ENCODE measurements at places on chromosomes 12 and 14. TPM values are rescaled to one million over a fixed set of nuclear protein-coding genes. Genes with fewer than 3 reads are reported as not detected.

- no peak for DNase-seq
Observed at GRCh38 chr14:70828188-70828587, 18.9 kb upstream of the MAP3K9 start.

GRCh38 chr14:53953002-53953827, 3.4 kb downstream of the BMP4 start:
- DNase-seq, result peak; percentile 96

DNA sequence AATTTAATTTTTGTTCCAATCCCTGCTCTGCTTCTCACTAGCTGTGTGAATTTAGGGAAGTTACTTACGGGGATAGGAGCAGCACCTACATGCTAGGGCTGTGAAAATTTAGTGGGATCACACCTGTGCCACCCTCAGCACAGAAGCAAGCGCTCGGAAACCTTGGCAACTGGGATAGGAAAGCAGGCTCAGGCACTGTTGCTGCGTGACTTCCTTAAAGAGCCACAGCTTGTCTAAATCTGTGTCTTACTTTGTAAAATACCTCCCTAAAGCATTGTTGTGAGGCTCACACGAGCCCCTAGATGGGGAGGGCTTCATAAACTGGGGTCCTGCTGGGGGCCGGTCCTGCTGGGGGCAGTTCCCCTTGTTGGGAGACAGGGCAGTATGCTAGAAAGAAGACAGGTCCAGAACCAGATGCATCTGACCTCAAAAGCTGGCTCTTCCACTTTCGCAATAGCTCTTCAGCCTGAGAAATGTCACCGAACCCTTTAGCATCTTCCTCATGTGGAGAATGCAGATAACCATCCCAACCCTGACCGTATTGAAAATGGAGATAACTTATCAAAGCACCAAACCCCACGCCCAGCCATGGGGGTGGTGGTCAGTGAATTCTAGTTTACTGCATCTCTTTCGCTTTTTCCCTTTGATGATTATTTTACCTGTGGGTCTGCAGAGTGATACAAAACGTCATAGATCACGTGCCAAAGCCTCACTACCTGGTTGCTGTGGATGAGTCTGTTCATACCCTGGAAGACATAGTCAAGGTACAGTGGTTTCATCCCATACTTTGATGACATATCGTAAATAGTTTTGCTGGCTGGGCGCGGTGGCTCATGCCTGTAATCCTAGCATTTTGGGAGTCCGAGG, 54.1 kb downstream of the AK7 start:
- DNase-seq, result no peak

DNA sequence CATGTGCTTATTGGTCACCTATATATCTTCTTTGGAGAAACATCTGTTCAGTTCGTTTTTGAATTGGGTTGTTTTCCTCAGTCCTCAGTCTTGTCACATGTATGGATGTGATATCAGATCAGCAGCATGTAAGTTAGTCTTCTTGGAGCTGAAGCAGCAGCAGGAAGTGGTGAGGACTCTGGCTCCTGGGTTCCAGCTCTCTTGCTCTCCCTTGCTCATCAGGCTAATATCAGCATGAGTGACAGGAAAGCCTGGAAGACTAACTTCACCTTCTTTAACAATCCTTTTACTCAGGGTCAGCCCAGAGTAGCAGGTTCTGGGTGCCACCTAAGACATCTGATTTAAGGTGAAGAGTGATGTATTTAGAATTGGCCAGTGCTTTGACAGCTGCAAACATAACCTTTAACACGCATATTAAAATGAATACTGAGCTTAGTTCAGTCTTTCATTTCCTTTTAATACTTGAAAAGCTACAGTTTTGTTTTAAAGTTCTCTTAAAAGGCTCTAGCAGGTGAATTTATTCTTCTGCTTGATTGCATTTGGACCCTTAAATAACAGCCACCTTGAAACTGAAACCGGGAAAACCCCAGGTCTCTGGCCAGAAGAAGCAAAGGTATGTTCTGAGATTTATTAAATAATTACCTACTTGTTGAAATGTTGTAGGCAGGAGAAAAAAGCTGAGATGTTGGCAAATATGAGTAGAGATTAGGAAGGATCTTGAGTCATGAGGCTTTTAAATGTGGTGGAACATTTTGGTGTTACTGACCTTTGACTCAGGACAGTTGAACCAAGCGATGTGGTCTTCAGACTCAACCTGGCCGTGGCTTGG, 54.3 kb downstream of the DRAM1 start:
- DNase-seq, result no peak

DNA sequence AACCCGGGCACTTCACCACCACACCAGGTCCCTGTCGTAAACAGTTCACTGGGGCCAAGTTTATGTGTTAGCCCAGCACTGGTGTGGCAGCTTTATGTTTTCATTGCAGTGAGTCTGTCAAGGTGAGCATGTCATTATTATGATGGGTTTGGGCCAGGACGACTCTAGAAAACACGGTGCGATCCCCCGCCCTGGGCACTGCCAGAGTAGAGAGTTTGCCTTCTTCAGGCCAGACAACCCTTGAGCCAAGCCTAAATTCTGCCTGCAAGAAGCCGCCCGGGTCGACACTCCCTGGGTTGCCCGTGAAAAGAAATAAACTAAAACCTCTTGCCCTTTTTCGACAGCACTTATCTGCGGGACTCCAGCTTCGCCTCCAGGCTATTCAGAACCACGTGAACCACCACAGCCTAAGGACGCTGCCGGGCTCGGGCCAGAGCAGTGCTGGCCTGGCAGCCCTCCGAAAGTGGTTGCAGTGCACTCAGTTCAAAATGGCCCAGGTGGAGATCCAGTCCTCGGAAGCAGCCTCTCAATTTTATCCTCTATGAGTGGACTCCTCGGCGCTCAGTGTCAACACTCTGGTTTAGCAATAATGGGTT, 81.8 kb downstream of the PRIMA1 start:
- DNase-seq, result peak; percentile 32

DNA sequence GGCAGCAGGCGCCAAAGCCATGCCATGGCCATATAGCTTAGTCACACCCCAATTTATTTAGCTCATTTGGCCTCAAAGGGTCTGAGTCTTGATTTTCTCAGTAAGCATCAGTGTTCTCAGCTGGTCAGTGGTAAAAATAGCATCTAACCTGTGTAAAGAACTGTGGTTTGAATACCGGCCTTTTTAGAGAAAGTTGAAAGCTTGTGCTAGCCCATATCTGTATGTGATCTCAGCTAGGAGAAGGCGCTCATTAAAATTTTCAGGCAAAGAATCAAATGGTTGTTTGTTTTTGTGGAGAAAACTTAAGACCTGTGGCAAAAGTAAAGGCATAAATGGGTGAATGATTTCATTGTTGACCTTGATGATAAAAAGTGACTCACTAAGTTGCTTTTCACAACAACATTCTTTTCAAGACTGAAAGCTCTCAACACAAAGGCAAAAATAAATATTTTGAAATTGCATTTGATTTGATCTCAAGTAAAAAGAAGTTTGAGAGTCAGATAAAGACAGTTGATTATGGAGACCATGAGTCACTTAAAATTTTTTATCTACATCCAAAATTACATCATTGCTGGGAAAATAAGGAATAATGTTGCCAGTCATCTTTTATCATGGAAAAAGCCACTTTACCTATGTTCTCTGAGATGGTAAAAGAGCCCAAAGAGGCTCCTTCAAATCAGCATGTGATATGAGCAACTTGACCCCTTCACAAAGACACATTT, 128.5 kb upstream of the RGS6 start:
- DNase-seq, result peak; percentile 44

MSI1 gene
- total RNA-seq, result under 0.01 TPM

CPNE6 gene
- total RNA-seq, result not detected

DNA sequence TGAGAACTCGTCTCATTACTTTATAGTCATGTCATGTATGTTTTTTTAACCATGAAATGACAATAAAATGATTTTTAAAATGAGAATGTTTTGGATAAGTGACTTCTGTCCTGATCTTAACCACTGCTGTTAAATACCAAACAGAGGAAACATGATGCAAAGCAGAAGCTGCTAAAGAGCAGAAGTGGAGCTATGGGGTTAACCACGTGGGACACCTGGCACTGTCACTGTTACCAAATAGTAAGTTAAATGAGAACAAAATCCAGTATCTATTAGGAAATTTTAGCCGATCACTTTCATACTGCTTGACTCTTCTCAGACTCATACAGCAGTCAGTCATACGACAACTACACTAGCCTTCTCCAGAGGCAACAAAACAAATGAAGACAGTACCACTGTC, 82.4 kb downstream of the SCAF11 start:
- no peak for DNase-seq

- peak; percentile 18 for DNase-seq
Observed at GRCh38 chr12:24307716-24308335, 358.4 kb upstream of the SOX5 start.

DNA sequence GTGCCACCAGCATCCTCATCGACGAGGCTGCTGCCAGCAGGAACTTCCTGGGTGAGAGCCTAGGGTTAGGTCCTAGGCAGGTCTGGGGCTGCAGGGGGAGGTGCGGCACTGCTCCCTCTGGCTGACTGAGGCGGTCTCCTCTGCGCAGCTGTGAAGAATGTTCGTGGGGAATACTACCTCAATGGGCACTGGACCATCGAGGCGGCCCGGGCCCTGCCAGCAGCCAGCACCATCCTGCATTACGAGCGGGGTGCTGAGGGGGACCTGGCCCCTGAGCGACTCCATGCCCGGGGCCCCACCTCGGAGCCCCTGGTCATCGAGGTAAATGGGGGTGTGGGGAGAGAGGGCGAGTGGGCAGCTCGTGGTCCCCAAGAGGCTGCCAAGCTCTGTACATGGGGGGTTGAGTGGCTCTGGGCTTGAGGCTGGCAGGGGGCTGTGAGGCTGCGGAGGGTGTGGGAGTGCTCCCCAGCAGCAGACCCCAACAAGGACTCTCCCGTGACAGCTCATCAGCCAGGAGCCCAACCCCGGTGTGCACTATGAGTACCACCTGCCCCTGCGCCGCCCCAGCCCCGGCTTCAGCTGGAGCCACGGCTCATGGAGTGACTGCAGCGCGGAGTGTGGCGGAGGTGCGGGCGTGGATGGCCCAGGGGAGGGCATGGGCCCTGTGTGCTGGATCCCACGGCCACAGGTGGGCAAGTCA, 14.4 kb downstream of the PAPLN start:
- peak; percentile 34 for DNase-seq

GRCh38 chr14:92649934-92650545, 98.4 kb downstream of the LGMN start:
- peak; percentile 94 for DNase-seq

GRCh38 chr14:98323836-98324235, 948.2 kb downstream of the BCL11B start:
- DNase-seq, result no peak

- DNase-seq, result no peak
Observed at GRCh38 chr12:115763982-115764621, 513.4 kb downstream of the MED13L start.

TEAD4 gene
- total RNA-seq, result 15.2 TPM

DNA sequence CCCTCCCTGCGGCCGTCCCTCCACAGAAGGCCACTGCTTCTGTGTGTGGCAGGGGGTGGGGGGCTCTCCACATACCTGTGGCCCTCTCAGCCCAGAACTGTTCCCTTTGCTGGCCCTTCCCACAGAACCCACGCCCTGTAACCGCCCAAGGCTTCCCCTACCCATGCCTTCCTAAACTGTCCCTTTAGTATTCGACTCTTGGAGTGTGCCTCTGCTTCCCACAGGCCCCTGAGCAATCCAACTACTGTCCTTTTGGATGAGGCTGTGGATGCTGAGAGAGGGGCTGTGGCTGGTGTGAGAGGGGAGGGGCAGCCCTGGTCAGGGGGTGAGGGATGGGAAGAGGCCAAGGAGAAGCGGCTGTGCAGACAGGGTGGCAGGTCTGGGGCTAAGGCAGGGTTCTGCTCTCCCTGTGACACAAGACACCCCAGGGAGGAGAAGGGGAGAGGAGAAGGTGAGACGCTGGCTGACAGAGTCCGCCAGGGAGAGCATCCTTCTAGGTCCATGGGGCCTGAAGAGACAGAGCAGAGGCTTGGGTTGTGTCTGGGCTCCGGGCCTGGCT, 46.0 kb downstream of the DLK1 start:
- no peak for DNase-seq

P2RX2 gene
- not detected for total RNA-seq

DNA sequence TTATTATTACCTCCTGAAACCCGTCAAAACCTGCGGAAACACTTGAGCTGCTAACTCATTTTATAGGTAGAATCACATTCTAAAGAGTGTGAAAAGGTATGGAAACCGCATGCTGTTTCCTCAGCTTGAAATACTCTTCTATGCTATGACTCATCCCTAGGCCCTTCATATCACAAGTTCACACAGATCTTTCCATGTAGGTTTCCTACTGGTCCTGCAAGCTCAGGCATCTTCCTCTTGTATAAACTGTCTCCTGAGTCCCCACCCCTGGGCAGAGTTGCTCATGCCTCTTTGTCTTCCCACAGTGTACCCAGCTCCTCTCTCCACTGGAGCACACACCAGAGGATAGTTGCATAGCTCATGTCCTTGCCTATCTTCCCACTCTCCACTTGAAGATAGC, 84.7 kb downstream of the CMAS start:
- DNase-seq, result no peak

AVPR1A gene
- not detected for total RNA-seq

GRCh38 chr12:126545411-126545810, 1480.2 kb downstream of the AACS start:
- no peak for DNase-seq
